ENCODE measurements at places on chromosomes 11 and 22. TPM values are rescaled to one million over a fixed set of nuclear protein-coding genes. Genes with fewer than 3 reads are reported as not detected.

GRCh38 chr11:108206969-108207682 is 15.3 kb downstream of the NPAT start:
- no peak for DNase-seq

DNA sequence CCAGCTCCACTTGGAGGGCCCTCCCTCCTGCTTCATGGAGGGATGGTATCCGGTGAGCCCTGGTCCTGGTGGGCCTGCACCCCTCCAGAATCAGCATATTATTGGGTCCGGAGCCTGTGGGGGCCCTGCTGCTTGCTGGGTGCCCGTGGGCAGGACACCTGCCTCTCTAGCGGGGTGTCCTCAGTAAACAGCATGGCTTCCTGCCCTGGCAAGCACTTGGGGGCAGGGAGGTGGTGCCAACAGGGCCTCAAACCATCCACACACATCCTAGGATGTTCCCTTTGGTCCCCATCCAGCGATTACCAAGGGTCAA is 108.3 kb downstream of the CTTN start:
- DNase-seq: no peak

The SCO2 gene
- total RNA-seq: 14.8 TPM

GRCh38 chr11:107780136-107780535 is 68.3 kb upstream of the SLN start:
- DNase-seq: no peak

The DNAJB7 gene
- total RNA-seq: not detected

DNA sequence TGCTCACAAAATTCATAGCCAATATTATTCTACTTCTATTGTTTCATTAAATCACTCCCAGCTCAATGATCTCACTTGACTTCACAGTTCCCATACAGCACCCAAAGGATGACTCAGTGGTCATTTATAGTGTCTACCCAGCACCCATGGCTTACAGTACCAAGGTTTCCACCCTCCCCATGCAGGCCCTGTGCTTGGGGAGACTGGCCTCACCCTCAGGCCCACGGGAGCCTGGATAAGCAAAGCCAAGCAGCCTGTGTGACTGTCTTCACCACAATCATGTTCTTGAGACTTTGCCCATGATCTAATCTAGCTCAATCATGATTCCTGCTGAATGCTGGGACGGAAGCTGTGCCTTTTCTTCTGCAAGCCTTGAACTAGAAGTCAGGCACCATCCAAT is 97.6 kb downstream of the SLC36A4 start:
- DNase-seq: no peak

DNA sequence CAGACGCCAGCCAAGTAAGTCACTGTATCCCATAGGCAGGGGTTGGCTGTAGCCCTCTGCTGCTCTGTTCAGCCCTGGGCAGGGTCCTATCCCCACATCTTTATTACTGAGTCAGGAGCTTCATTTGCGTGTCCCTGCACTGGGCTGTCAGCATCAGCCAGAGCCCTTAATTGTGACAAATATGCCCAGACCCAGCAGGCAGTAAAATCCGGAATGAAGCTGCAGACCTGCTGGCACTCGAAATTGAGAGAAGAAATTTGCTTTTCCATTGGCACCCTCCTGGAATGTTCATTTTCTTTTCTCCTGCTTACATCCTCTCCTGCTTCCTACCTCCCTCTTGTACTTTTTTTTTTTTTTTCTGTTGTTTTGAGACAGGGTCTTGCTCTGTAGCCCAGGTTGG is 43.8 kb downstream of the CEP164 start:
- no peak for DNase-seq

DNA sequence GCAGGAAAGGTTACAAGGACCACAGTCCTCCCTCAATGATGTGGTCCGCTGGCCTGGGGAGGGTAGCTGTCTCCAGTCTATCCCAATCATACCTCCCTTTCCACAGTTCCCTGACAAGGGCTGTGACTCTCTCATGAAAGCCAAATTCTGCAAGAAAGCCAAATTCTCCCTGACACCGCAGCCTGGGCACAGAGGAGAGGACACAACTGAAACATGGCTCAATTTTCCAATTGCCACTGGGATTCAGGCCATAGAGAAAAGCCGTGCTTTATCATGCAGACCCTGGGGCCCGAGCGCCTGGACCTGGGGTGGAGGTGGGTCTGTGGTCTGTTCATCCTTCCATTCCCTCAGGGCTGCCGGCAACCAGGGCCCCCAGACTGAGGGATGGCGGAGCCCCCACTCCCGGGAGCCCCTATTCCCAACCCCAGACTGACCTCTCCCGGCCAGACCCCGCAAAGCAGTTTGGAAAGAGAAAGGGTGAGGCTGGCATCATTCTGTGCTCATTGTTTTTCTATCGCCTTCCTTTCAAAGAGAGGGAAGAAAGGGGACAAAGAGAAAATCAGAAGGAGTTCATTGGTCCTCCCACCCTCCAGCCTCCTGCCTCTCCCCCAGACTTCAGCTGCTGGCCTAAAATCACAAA is 239.5 kb downstream of the BUD13 start:
- no peak for DNase-seq

GRCh38 chr11:8908099-8908498 is 2.9 kb upstream of the AKIP1 start:
- DNase-seq: no peak

DNA sequence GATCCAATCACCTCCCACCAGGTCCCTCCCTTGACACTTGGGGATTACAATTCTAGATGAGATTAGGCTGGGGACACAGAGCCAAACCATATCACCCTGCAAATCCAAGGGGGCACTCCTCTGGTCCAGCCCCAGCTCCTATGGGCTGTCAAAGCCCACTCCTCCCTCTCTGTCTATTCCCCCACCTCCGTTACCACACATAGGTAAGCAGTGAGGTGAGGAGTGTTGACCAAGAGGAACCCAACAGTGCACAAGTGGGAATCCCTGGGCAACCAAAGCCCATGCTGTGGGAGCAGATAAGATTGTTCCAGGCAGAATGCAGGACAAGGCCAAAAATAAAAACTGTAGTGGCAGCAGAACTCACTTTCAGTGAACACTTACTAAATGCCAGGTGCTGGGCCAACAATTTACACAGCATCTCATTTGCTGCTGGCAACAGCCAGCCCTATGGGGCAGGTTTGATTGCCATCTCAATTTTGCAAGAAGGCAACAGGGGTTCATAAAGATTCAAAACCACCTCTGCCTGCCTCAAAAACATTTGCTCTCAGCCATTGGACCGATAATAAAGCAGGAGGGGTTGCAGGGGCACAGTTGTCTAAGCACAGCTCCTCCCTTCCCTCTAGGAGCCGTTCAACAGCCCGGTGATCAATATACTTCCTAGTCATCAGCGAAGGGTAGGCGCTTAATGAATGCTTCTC is 8.9 kb downstream of the SDF2L1 start:
- DNase-seq: no peak

DNA sequence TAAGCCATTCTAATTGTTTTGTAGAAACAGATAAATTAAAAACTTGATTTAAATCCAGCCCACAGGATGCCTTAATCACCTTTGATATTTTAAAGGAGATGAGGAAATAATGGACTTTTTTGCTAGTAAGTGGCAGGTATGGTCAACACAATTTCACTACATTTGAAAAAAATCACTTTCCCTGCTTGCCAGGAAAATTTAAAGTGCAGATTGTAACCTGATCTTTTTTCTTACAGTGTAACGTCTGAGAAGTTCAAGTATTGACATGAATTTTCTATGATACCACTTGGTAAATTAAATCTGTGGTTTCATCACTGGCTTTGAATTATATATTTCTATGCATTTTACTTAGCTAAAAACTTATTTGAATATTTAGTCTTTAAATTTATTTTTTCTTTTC is 65.3 kb downstream of the ARHGEF12 start:
- no peak for DNase-seq

The CRYBA4 gene
- total RNA-seq: not detected

The PNPLA3 gene
- total RNA-seq: 1.6 TPM

DNA sequence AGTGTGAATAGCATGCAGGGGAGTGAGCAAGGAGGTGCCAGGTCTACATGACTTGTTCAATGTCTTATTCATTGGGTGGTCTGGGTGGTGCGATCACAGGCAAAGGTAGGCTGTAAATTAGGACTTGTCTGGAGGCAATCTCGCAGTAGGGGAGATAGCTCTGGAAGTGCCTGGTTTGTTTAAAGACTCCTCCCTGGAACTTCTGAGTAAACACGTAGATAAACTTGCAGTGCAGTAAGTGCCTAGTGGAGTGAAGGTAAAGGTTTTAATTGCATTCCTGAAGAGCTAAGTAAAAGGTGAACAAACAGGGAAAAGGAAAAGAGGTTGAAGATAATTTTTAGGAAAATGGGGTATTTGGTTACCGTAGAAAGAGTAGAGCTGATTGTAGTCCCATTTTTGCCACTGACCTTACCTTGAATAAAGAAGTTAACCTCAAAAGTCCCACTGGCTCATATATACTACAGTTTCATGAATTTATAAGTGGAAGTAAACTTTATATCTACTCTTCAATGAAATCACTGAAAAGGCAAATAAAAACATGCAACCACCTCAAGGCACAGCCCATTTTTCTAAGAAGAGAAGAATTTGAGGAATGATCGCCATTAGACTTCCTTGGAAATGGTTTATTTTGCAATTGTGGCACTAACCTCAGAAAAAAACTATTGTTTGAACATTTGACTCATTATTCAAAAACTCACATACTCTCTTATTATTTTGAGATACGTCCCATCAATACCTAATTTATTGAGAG is 44.3 kb downstream of the AASDHPPT start:
- no peak for DNase-seq

The TMEM45B gene
- 0.24 TPM for total RNA-seq

The CTNND1 gene
- total RNA-seq: 9.9 TPM
